K562 (cell line): ENCODE measurements at places on chromosomes 13 and 19. TPM values are rescaled to one million over a fixed set of nuclear protein-coding genes. Genes with fewer than 3 reads are reported as not detected.
A peak's percentile ranks its signal among the peaks of the same experiment; 100 is the strongest.

DNA sequence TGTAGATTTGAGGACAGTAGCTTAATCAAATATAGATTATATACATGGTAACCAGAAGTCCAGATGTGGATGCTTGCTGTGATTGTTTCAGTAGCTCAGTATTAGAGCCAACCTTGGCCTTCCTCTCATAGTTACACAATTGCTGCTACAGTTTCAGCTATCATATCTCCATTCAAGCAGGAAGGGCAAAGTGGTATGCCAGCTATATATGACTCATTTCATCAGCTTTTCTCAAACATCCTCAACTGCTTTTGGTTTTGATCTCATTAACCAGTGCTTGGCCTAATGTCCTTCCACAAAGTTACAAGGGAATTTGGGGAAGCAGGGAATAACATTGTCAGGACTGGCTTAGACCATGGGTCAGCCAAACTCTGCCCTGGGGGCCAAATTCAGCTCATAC lies 73.0 kb upstream of the MAB21L1 start:
- H3K27ac ChIP-seq, result no peak overlapping the region
- no peaks in the 10 kb centered on the region for H3K4me1 ChIP-seq
- no peaks in the 10 kb centered on the region for H3K27me3 ChIP-seq
- no peaks in the 10 kb centered on the region for H3K36me3 ChIP-seq
- H3K4me3 ChIP-seq, result no peak overlapping the region

- no peaks in the 10 kb centered on the region for H3K36me3 ChIP-seq
- no peak overlapping the region for H3K4me3 ChIP-seq
- H3K27ac ChIP-seq, result peak overlapping the region; percentile 60; the same call in 2 of the 3 replicates
These were observed 12.0 kb upstream of the USP12 start for GRCh38 chr13:27183561-27184147.

GRCh38 chr13:66847541-66847940 lies 382.6 kb downstream of the PCDH9 start:
- H3K4me3 ChIP-seq, result no peak overlapping the region
- no peaks in the 10 kb centered on the region for H3K4me1 ChIP-seq
- no peaks in the 10 kb centered on the region for H3K27me3 ChIP-seq
- H3K27ac ChIP-seq, result no peak overlapping the region
- no peaks in the 10 kb centered on the region for H3K36me3 ChIP-seq

DNA sequence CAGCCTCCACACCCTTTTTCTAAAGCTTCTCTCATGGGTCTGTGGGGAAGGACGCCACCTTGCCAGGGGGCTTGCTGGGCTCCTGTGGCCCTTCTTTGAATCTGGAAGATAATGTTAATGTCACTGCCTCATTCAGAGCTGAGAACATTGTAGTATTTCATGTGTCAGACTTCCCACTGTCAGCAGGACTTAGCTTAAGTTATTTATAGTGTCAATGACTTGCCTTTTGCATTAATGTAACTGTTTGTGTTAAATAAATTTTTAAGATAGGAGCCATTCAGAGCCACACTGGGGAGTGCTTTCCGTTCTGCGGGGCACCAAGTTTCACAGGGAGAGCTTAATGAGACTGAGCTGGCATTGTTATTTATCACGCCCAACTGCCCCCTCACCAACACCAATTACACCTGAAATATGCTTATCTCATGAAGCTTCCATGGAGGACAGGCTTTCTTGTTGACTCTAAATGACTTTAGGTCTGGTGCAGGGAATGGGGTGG lies 226.9 kb upstream of the UBL3 start:
- DNase-seq, result no peak
- H3K27me3 ChIP-seq, result no peaks in the 10 kb centered on the region; the same call in 2 of the 3 replicates
- no peak overlapping the region for H3K27ac ChIP-seq
- H3K36me3 ChIP-seq, result no peaks in the 10 kb centered on the region
- H3K4me1 ChIP-seq, result no peaks in the 10 kb centered on the region

- no peaks in the 10 kb centered on the region for H3K36me3 ChIP-seq
- no peak for DNase-seq
- no peaks in the 10 kb centered on the region for H3K27me3 ChIP-seq
- H3K4me3 ChIP-seq, result no peak overlapping the region
- no peak overlapping the region for H3K27ac ChIP-seq
These were observed 20.4 kb upstream of the TNFSF13B start for GRCh38 chr13:108249150-108249549.

TMEM91 gene
- polyA plus RNA-seq, result 3.1 and 5.2 TPM in 2 replicates

NPHS1 gene
- 0.03 and 0.28 TPM in 2 replicates for polyA plus RNA-seq

KLK2 gene
- 0.11 and 0.46 TPM in 2 replicates for polyA plus RNA-seq
